ENCODE measurements at places on chromosomes 6 and 20.

- no peak for DNase-seq
These were observed 191.4 kb downstream of the CENPW start for GRCh38 chr6:126531286-126531685.

- DNase-seq: no peak
These were observed at the start of gene TNXB for GRCh38 chr6:32109114-32109764. Gene TNXB (minus strand): TSS chr6:32109338. CDS start chr6:32098198, 11,140 bp downstream.

DNA sequence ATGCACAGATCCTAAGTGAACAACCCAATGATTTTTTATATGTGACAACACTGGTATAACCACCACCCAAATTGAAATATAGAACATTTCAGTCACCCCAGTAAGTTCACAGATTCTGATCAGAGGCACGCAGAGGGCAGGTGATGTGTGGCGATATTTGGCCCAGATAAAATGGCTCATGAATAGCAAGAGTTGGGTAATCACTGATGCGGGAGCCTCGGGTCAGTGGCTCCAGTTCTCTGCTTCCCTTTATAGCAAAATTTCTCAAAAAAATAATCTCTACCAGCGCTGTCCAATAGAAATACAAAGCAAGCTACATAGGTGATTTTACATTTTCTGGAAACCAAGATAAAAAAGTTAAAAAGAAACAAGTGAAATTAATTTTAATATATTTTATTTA is 14.9 kb downstream of the GHRH start:
- no peak for DNase-seq

- DNase-seq: no peak
These were observed 113.5 kb downstream of the JARID2 start for GRCh38 chr6:15359335-15359862.

DNA sequence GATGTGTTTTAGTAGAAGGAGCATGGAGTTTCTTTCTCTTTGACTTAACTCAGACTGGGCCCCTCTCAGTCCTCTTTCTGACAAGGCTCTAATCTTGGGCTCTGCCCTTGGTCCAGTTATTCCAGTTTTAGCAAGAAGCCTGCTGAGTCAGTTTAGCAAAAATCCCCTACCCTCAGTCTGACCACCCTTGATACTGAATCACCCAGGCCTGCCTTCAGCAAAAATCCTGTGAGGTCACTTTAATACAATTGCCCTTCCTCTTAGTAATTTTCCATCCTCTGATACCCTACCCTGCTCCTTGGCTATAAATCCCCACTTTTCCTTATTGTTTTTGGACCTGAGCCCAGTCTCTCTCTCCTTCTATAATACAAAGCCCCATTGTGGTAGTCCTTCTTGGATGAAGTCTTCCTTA is 326.7 kb upstream of the NOX3 start:
- no peak for DNase-seq

GRCh38 chr20:13786143-13786828 is 1.5 kb downstream of the NDUFAF5 start:
- no peak for DNase-seq

- DNase-seq: no peak
These were observed 312.9 kb downstream of the SAMD5 start for GRCh38 chr6:147821295-147821897.

GRCh38 chr6:31664790-31665500 is at the start of gene GPANK1:
Gene GPANK1 (minus strand): TSS chr6:31664997. CDS start chr6:31664478, 519 bp downstream.
- DNase-seq: peak; percentile 97

Measured in pons (tissue), 1 donor.